ENCODE measurements at places on chromosomes 3 and 15. TPM values are rescaled to one million over a fixed set of nuclear protein-coding genes. Genes with fewer than 3 reads are reported as not detected.

Gene MANF
- 58.5 TPM for total RNA-seq

Gene BBS4
- total RNA-seq, result 11.8 TPM

Gene ACTR8
- total RNA-seq, result 21.4 TPM

Gene UROC1
- total RNA-seq, result not detected

Gene GRK7
- total RNA-seq, result 0.34 TPM

Gene SLC28A1
- not detected for total RNA-seq

Gene XCR1
- 0.38 TPM for total RNA-seq

Gene SLC9C1
- not detected for total RNA-seq

Gene NEK10
- 2.1 TPM for total RNA-seq

Gene WWTR1
- 56.8 TPM for total RNA-seq

GRCh38 chr3:29333576-29333975 lies 52.7 kb downstream of the RBMS3 start:
- DNase-seq, result no peak

- no peak for DNase-seq
These were observed 142.3 kb upstream of the RASGRP1 start for GRCh38 chr15:38706956-38707355.

GRCh38 chr3:21477541-21478288 lies 273.3 kb downstream of the ZNF385D start:
- DNase-seq, result no peak

DNA sequence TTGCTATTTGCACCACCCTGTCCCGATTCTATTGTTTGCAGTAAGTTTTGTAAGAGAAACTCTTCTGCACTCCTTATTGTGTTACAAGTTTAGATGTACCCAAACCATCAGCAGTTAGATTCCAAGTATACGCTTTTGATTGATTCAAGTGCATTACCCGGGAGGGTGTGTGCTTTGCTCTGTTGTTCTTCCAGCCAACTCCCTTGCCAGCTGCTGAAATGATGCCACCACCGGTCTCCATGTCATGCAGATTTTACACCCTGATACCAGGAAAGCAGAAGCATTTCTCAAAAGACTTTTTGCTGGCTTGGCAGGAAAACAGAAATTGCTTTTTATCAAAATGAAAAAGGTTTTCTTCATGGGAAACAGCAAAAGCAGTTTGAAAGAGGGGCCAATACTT lies 1006.6 kb upstream of the CFAP20DC start:
- no peak for DNase-seq

DNA sequence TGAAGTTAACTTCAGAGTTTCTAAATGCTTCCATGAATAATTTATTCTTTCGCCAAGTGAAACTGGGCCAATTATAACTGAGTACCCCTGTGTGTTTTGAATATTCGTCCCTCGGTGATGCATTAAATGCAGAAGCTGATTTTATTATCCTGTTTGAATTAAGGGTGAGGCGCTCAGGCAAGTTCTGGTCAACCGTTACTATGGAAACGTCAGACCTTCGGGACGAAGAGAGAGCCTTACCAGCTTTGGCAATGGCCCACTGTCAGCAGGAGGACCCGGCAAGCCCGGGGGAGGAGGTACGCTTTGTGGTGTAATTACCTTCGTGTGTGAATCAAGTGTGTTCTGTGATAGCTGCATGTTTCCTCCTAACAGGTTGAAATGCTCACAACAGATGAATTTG lies 239.8 kb downstream of the ITPR1 start:
- DNase-seq, result no peak

DNA sequence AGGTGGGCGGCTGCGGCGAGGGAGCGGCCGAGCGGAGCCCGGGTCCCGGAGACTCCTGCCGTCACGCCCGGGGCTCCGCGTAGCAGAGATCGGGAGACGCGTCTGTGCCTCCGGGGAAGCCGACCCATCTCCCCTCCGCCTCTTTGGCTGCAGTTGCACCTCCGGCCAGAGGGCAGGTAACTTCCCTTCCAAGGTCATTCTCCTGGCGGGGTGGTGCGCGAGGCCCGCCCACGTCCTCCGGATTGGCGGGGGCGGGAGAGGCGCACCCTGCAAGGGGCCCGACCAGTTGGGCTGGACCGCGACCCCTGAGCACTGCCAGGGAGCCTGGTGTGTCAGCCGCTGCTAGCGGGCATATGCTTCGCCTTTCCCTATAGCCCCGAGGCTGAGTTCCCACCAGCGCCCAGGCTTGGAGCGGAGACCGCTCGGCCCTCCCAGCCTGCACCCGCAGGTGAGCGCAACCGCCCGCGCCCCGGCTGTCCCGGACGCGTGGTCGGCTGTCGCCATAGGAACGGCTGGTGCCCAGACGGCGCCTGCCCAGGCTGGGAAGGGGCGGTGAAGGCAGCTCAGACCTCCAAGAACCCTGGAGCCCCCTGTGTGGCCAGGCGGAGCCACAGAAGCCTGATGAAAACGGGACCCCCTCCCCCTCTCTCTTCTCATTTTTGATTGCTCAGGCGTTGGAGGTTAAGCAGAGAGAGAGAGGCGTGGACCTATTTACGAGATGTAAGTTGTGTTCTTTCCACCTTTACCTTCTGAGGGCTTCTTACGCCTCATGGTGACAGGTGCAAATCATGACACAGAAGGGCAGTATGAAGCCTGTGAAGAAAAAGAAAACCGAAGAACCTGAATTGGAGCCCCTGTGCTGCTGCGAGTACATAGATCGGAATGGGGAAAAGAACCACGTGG lies 453 bp downstream of the ZDHHC23 start:
- no peak for DNase-seq

- no peak for DNase-seq
These were observed 445.8 kb upstream of the NAALADL2 start for GRCh38 chr3:174413062-174413912.

DNA sequence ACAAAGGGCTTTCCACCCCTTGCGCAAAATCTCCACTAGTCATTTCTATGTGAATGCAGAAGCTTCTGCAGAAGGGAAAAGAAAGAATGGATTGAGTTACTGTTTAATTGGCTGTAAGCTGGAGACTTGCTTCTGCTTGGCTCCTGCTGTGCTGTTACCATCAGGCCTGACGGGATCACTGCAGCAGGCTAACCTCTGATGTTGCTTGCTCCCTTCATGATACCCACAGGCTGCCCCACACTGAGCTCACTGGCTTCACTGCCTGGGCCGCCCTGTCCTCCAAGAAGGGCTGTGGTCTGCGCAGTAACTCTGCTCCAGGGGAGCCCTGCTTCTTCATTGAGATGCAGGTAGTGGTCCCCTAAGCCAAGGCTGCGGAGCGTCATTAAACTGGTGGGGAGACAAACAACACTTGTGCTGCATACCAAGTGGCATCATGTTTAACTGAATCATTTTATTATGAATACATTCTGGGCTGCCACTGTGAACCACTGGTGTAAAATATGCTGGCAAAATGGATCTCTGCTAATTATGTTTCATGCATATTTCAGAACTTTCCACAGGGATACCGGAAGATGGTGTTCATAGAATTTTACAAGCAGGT lies 78.6 kb downstream of the WDR49 start:
- no peak for DNase-seq

DNA sequence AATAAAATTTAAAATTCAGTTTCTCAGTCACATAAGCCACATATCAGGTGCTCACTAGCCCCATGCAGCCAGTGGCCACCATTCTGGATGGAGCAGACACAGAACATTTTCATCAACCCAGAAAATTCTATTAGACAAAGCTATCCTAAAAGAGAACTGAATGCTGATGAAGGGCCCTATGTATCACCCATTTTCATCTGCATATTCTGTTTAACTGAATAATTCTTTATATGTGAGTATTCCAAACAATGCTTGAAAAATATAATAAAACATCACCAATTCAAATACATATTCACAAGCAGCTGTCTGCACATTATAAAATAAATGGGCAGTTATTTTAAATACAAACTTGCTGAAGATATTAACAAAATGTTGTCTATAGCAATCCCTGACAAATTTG lies 14.2 kb upstream of the CFAP44 start:
- DNase-seq, result no peak

DNA sequence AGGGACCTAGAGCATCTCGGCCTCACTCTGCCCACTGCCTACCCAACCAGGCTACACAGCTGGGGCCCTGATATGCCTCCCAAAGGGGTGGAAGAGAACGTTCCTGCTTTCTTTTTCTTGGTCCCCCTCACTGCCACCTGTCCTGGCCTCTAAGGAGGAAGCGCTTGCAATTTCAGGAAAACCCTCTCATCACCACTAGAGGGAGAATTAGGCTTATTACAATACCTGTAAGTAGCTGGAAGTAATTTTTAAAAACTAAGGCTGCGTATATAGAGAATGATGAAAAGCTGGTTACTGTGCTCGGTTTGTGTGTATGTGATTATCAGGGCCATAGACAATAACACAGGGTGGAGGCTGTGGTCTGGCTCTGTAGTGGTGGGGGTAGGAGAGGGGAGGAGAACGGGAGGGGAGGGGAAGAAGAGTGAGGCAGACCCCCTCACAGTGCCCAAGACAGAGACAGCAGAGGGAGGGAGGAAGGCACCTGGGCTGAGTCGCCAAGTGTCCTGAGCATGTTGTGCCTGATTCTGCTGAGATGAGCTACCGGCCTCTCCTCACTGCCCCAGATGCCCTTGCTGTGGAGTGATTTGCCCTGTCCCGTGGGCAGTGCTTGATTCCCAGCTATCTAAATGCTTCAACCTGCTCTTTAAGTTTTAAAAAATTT lies 3.3 kb downstream of the GABRG3 start:
- DNase-seq, result no peak

- DNase-seq, result peak; percentile 8
These were observed 252.2 kb upstream of the IGF1R start for GRCh38 chr15:98395974-98396610.

GRCh38 chr3:171811295-171811912 lies 1.1 kb upstream of the PLD1 start:
- DNase-seq, result no peak

DNA sequence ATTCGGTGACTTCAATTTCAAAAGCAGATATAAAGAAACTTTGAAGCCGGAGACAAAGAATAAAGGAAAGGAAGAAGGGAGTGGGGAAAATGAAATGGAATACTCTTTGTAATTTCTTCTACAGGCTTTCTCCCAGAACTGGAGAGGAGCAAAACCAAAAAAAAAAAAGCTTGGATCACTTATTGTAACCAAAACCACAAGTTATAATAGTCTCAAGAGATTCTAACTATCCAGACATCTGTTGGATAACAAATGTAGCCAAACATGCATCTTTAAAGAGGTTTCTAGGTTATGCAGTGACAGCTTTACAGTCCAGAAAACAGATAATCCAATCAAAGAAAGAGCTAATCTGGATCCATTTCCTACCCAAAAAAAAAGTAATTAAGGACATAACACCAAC lies 36.2 kb downstream of the VGLL3 start:
- no peak for DNase-seq

GRCh38 chr3:193910886-193911738 lies 224.8 kb upstream of the HES1 start:
- no peak for DNase-seq

- DNase-seq, result no peak
These were observed 17.4 kb downstream of the LRIG1 start for GRCh38 chr3:66483409-66483906.

- DNase-seq, result no peak
These were observed 44.6 kb downstream of the HES1 start for GRCh38 chr3:194180570-194180969.
